ENCODE measurements at places on chromosomes 6 and 20. TPM values are rescaled to one million over a fixed set of nuclear protein-coding genes. Genes with fewer than 3 reads are reported as not detected.

GRCh38 chr20:50335105-50335504, 144.5 kb downstream of the CEBPB start:
- DNase-seq: no peak

GRCh38 chr6:149084808-149085556, 232.5 kb upstream of the TAB2 start:
- DNase-seq: no peak

- DNase-seq: no peak
Observed at GRCh38 chr20:46970937-46971630, 76.4 kb downstream of the EYA2 start.

Gene VGLL2
- not detected for total RNA-seq

Data from MG63 (cell line).